Renal cortex interstitium (tissue), 15 donors: ENCODE measurements at places on chromosomes 16 and 17. TPM values are rescaled to one million over a fixed set of nuclear protein-coding genes. Genes with fewer than 3 reads are reported as not detected.

DNA sequence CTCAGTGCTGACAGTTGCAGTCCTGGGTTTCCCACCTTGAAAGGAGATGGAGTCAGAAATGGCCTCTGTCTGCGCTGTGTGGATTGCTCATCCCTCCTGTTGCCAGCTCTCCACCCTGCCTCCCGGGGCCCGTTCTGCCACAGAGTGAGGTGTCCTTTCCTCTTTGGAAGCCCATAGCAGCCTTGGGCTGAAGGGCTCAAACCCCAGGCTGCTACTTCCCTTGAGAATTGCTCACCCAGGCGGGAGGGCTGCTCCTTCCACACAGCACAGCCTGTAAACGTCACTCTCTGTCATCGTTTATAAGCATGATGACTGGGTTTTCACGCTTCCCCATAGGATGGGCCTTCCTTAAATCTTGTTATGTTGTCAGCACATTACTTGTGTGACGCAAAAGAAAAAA is 62.7 kb downstream of the FOXK2 start:
- DNase-seq: no peak

DNA sequence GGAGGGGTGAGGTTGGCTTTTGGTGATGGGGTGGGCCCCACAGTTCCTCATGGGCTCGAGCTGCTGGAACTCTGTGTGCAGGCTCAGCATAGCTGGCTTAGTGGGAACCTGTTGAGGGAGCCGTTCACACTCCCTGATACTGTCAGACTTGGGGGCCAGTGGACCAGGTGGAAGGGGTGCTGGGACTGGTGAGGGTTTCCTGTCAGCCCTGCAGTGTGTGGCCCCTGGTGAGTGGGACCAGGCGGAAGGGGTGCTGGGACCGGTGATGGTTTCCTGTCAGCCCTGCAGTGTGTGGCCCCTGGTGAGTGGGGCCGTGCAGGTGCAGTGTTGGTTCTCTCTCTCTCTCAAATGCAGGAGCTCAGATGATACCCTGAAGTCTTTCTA is 45.1 kb upstream of the ZNF750 start:
- DNase-seq: no peak

DNA sequence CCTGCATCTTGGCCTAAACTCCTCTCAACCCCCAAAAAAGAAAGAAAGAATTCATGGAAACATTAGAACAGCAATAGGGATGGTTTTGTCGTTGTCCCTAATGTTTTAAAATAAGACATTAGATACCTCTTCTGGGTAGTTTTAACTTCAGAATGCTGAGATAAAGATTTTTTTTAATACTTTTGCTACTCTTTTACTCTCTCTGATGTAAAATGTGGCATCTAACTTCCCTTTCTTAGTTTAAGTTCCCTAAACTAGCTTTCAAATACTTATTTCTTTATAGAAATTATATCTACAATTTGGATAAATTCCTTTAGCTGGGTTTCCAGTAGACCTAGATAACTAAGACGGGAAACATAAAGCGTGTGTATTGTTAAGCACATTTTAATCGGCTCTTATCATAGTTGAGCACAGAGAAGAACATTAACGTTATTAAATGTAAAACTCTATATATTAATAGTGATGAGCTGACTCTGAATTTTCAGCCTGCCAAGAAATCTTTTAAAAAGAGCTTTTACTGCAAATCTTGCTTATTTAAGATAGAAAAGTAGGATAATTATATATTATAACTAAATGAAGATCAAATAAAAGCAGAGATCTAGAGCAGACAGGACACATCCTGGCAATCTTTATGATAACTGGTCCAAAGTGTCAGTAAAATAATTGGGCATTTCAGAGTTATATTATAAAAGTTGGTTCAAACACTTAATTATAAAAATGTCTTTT is 183.2 kb downstream of the CYB561 start:
- no peak for DNase-seq

Gene ZNF597
- polyA plus RNA-seq: 3.7 TPM

Gene HSPB9
- 0.12 TPM for polyA plus RNA-seq

Gene GPRC5C
- polyA plus RNA-seq: 115 TPM

GRCh38 chr16:82716361-82716855 is 89.6 kb downstream of the CDH13 start:
- DNase-seq: no peak

DNA sequence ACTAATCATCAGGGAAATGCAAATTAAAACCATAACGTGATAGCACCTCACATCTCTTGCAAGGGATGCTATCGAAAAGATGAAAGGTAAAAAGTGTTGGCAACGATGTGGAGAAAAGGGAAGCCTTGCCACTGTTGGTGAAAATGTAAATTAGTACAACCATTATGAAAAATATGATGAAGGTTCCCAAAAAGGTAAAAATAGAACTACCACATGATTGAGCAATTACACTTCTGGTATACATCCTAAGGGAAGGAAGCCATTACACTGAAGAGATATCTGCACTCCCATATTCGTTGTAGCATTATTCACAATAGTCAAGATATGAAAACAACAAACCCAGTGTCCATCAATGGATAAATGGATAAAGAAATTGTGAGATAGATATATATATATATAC is 21.5 kb downstream of the ABCA10 start:
- no peak for DNase-seq

- no peak for DNase-seq
Measured at GRCh38 chr17:45248132-45248957, 13.5 kb downstream of the SPATA32 start.
